AG09319 (cell line): ENCODE measurements at places on chromosomes 16 and 17.

DNA sequence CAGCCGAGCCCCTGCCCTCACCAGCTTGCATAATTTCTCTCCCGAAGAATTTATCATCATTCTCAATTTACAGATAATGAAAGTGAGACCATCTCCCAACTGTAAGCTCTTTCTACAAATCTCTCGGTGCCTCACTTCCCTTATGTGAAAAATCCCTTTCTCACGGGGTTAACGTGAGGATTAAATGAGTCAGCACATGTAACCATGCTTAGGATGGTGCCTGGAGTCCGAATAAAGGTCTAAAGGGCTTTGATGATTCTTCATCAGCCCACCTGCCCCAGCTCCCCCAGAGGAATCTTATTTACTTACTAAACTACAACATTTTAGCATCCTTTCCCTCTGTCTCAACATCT is 24.8 kb upstream of the PIK3R6 start:
- DNase-seq, result no peak

DNA sequence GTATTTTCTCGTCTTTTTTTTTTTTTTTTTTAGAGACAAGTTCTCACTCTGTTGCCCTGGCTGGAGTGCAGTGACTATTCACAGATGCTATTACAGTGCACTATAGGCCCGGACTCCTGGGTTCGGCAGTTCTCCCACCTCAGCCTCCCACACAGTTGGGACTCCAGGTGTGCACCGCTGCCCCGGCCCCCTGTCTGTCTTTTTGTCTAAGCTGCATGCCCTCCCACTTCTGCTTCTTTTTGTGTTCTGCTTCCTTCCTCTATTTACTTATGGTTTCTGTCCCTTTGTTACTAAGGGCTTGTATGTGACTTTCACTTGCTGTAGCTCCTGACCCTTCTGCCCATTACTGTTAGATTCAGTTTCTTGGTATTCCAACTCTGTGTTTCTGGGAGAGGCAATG is 20.5 kb downstream of the SLC7A6 start:
- DNase-seq, result no peak

- peak; percentile 88 for DNase-seq
Observed at GRCh38 chr16:70703041-70703834, 17.4 kb upstream of the MTSS2 start.

DNA sequence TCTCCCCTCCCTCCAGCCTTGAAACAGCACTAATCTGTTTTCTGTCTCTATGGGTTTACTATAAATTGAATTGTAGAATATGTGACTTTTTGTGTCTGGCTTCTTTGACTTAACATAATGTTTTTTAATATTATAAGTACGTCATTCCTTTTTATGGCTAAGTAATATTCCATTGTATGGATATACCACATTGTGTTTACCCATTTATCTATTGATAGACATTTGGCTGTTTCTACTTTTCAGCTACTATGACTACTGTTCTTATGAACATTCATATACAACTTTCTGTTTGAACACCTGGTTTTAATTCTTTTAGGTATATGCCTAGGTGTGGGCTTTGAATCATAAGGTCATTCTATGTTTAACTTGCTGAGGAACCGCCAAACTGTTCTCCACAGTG is 961.9 kb downstream of the CDH8 start:
- DNase-seq, result no peak
